Testis (tissue), 5 donors: ENCODE measurements at places on chromosomes 2 and 18. TPM values are rescaled to one million over a fixed set of nuclear protein-coding genes. Genes with fewer than 3 reads are reported as not detected.

GRCh38 chr2:100039291-100039980 lies 103.0 kb downstream of the AFF3 start:
- no peak for DNase-seq

GRCh38 chr2:3200420-3200939 lies 177.1 kb downstream of the EIPR1 start:
- no peak for DNase-seq

DNA sequence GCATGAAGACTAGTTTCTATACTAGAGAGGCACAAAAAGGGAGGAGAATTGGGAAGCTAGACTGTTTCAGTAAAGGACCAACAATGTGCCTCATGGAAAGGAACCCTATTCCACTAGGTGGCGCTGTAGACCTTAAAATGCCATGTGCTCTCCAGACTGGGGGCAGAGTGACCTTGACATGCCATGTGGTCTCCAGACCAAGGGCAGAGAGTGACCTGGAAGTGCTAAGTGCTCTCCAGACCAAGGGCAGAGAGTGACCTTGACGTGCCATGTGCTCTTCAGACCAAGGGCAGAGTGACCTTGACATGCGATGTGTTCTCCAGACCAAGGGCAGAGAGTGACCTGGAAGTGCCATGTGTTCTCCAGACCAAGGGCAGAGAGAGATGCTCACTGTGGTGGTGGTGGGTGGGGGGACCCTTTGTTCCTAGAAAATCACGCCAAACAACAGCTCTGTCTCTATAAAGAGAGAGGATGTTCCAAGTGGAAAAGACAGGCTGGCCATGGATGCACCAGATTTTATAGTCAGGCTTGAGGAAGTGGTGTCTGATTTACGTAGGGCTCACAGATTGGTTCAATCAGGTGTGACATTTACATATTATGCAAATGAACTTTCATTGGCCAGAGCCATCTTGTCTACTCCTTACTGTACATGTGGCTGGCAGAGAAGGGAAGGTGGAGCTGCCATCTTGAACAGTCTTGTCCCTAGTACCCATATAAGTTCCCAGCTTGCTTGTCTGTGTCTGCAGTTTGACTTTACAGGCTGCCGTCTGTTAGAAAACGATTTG lies 344.0 kb upstream of the DDX18 start:
- peak; percentile 73 for DNase-seq

- peak; percentile 51 for DNase-seq
Measured at GRCh38 chr2:25567406-25567805, 106.0 kb downstream of the DTNB start.

- no peak for DNase-seq
Measured at GRCh38 chr18:4524096-4524495, 69.0 kb upstream of the DLGAP1 start.

- DNase-seq, result no peak
Measured at GRCh38 chr2:186637497-186637800, 47.6 kb downstream of the ITGAV start.

- no peak for DNase-seq
Measured at GRCh38 chr2:27211241-27211942, 449 bp upstream of the ATRAID start.

GRCh38 chr2:74039611-74040010 lies 54.9 kb downstream of the TET3 start:
- no peak for DNase-seq

GRCh38 chr2:102437122-102437521 lies 14.2 kb downstream of the IL18RAP start:
- DNase-seq, result no peak

DNA sequence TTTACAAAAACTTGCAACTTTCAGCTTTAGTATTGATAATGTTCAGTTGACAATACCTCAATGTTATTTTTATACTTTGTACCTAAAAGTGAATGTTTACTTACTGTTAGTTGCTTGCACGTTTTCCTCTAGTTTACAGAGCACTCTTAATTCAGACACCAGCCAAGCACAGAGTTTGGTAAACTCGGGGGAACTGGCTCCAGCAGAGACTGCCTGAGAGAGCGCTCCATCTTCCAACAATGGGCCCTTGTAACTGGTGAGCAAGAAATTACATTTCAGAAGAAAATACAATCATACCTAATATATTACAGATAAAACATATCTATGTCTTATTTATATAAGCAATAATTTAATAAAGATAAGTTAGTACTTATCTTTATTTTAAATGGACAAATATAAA lies 3.7 kb downstream of the FAM98A start:
- DNase-seq, result peak; percentile 33

DNA sequence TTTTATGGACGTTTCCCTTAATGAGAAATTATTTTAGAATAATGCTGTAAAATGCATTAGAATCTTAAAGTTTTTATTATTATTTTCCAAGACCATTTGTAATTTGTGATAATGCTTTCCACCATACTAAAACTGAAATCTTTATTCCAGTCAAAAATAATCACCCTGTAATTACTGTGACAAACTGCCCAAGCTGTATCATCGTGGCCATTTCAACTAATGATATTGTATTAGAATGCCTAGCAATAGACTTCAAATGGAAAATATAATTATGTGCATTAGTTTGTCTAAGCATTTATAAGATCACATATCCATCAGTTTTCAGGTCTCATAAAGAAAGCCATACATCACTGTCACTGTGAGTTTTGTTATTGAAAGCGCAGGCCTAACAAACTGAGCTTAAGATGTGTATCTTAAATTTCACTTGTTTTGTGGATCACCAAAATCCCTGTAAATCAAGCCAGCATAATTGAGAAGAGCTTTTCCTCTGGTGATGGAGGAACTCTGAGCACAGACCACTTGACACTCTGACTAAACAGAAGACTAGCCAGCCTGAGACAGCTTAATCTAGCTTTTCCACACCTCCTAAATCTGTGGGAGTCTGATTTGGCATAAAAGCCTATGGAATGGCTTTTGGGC lies 1312.2 kb upstream of the ACVR2A start:
- no peak for DNase-seq

GRCh38 chr2:129056309-129056958 lies 737.8 kb upstream of the HS6ST1 start:
- DNase-seq, result no peak

DNA sequence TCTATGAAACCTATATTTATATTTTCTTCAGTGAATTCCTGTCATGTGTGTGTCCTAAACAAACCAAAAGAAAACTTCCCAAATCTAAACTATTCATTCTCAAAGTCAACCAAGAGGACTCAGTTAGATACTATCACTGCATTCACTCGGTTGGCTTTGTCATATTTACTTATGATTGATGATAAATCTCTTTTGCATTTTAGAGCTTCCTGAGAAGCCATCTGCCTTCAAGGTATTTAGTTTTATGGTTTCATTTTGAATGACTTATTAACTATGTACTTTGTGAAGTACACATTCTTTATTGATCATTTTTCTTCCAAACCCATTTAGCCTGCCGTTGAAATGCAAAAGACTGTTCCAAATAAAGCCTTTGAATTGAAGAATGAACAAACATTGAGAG lies 36.2 kb downstream of the ANKRD30B start:
- DNase-seq, result no peak

GRCh38 chr2:27890924-27891672 lies 569 bp downstream of the BABAM2 start:
- peak; percentile 87 for DNase-seq

USP34 gene
- total RNA-seq, result 230 TPM

NR4A2 gene
- total RNA-seq, result 3.2 TPM

STON1 gene
- total RNA-seq, result 5.1 TPM

HSPE1 gene
- 51.3 TPM for total RNA-seq

SCN2A gene
- total RNA-seq, result 1.5 TPM

ZBTB7C gene
- 42.4 TPM for total RNA-seq
